Non-pigmented ciliary epithelial cell (primary cell): ENCODE measurements at places on chromosomes 4 and X.

GRCh38 chrX:106467422-106467821, 144.4 kb upstream of the RADX start:
- no peak for DNase-seq

GRCh38 chrX:22690116-22690515, 309.6 kb upstream of the DDX53 start:
- DNase-seq = no peak

DNA sequence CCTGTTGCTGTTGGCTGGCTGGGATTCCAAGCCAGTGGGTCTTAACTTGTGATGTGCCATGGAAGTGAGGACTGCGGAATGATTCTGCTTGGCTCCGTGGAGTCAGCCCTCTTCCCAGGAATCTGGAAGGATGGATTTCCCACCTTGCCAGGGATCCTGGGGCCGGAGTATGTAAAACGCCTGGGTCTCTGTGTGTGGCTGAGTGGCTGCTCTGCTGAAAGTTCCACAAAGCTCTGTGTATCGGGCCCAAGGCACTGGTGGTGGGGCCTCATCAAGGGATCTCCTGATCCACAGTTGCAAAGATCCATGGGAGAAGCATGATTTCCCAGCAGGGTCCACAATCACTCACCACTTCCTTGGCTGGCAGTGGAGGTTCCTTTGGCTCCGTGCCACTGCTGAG, 24.1 kb upstream of the TMEM271 start:
- DNase-seq = no peak

GRCh38 chrX:40094900-40095582, 2.7 kb downstream of the BCOR start:
- no peak for DNase-seq

DNA sequence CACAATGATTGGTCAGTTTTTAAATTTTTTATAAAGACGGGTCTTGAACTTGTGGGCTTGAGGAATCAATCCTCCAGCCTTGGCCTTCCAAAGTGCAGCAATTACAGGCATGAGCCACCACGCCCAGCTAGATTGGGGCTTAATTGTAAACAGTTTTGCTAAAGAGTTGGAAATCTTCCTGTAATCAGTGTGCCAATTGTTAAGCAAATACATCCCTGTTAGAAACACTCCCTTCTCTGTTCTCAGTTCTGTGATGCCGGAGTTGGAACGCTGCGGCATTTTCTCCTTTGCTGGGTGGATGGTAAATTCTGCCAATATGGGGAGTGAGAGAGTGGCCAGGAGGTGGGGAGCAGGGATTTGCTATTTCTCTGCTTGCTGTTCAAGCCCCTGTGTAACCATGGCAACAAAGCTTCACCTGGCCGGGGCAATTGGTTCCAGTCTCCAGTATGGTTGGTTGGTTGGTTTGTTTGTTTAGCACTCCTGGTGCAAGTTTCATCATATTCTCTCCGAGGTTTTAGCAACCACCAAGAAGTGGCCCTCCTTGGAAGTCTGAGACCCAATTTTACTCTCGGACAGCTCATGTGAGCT, 3.0 kb upstream of the SPATA4 start:
- DNase-seq = no peak

DNA sequence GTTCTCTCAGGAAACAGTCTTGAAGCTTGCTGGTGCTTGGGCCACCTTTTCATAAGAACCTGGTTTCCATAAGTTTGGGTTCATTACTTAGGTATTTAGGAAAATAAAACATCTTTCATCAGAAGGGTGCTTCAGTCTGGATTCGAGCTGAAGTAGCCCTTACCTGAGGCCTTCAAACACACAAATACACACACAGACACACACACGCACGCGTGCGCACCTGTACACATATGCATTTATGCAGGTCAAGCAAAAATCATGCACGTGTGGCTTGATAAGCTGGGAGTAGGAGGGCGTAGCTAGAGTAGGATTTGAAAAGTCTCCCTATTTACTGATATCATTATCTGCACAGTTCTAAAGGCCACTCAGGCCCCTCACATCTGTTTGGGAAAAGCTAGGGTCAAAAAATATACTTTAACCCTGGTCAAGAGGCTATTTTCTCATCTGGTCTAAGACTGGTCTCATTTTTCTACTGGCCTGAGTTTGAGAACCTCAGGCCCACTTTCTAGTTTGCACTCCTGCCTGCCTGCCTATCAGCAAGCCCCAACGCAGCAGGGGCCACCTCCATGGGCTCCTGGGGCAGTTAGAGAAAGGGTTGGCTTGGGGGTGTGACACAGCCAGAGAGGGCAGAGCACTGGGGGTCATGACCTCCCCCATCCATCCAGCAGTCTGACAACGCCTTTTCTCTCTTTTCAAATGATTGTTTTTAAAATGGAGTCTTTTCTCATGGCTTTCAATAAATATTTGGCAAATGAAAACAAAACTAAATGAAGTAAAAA, 64.3 kb downstream of the RASL11B start:
- DNase-seq = no peak

DNA sequence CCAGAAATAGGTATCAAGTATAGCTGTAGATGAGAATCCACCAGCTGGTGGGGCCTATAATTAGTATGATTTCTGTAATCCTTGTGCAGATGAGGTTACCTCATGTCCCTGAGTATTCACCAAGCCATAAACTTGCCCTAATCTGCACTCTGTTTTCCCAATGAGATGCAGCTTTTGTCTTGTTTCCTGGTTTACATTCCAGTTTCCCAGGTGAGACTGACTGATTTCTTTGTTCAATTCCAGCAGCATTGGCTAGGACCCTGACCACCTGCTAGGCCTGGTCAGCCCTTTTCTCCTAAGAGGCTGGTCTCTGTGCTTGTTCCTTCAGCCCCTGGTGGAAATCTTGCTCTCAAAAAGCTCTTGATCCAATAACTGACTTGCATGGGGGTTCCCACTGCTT, 44.6 kb downstream of the GABRB1 start:
- no peak for DNase-seq

- DNase-seq = no peak
These were observed 63.9 kb downstream of the PTCHD1 start for GRCh38 chrX:23398570-23398969.

- no peak for DNase-seq
These were observed 98.0 kb downstream of the TRAPPC11 start for GRCh38 chr4:183757060-183757459.

GRCh38 chr4:70706044-70706461, 15.7 kb upstream of the RUFY3 start:
- DNase-seq = no peak

GRCh38 chr4:112299721-112300120, 2.6 kb downstream of the ALPK1 start:
- DNase-seq = no peak

GRCh38 chrX:29496636-29497180, 718.7 kb upstream of the MAGEB2 start:
- no peak for DNase-seq

DNA sequence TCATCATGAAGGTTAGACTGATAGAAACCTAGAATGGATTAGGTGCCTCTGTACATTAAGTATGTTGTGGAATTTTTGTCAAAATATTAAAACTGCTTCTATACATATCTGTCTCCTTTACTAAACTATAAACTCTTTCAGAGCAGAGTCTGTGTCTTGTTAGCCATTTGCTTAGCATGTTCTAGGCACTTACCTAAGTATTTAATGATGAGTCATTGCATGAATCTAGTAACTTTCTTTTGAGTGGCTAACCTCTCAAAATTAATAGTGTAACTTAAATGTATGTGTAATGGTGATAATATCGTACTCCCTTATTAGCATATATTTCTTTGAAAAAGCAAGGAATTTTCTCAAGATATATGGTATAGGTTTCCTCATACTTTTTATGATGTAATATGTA, 57.8 kb downstream of the RAP1GDS1 start:
- DNase-seq = no peak

GRCh38 chrX:30910124-30910860, 21.2 kb upstream of the TAB3 start:
- no peak for DNase-seq

DNA sequence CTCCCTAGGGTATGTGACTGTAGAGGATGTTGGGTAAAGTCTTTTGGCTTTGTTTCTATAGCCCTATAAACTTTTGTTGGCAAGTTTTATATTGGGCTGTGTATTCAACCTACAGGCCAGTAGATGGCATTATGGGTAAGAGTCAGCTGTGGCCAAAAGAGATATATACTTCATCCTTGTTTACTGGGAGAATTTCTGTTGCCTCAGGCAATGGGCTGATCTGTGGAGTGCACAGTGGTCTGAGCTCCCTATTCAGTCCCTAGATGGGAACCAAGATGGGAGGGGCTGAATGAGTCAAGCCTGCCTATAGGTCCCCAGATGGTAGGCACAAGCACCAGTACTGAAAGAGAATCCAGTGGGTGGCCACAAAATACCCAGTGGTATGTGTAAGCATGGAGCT, 580.6 kb downstream of the EPHA5 start:
- no peak for DNase-seq

GRCh38 chrX:98627645-98628044, 1743.9 kb downstream of the RPA4 start:
- DNase-seq = no peak

DNA sequence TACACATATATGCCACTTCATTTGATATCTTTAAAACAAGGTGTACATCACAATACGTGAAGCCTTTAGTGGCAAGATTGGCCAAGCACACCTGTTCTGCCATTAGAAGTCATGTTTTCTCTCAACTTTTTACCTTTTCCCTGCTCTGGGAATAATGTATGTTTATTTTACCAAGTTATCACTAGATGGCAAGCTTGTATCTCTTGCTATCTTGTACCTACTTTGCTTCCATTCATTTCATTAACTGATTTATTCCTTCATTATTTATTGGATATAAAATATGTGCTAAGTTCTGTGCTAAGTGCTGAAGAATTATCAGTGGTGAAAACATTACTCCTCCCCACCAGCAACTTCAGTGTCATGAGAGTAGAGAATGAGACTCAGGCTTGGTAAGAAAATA, 245.5 kb downstream of the ANK2 start:
- DNase-seq = no peak

GRCh38 chr4:188383180-188383579, 243.9 kb downstream of the TRIML1 start:
- no peak for DNase-seq

GRCh38 chrX:17817251-17817650, 43.8 kb downstream of the RAI2 start:
- DNase-seq = no peak

DNA sequence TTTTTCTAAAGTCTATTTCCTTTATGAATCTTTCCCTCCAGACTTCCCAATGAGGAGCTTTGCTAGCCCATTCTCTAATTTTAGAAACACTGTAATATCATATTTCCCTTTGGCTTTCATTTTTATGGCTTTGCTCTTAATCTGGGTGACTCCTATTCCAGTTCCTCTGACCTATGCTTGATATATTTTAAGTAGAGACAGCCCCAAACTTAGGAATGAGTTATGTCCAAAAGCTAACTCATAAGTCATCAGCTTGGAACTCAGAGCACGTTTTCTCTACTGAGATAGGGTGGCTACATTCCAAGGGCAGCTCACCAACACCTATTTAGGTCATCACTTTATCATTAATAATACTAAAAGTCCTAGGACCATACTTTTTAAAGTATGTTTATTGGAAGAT, 77.8 kb downstream of the OR13H1 start:
- no peak for DNase-seq

DNA sequence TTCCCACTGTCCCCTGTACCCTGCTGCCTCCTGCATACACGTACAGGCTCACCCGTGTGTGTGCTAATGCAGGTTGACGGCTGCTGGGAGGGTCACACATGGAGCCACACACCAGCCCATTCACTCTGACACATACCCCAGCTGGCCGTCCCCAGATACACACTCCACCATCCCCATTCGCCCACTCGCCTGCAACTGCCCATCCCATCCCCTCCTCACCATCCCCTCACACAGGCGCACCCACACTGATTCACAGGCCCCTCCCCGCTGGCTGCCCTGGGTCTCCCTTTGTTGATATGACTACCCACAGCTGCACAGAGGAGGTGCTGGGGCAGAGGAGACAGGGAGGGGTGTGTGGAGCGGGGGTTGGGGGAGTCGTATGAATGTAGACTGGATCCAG, 25.7 kb downstream of the PJA1 start:
- no peak for DNase-seq

GRCh38 chr4:67459164-67459563, 86.1 kb downstream of the CENPC start:
- no peak for DNase-seq

- DNase-seq = no peak
These were observed 344.4 kb downstream of the UNC5C start for GRCh38 chr4:95204267-95204844.

DNA sequence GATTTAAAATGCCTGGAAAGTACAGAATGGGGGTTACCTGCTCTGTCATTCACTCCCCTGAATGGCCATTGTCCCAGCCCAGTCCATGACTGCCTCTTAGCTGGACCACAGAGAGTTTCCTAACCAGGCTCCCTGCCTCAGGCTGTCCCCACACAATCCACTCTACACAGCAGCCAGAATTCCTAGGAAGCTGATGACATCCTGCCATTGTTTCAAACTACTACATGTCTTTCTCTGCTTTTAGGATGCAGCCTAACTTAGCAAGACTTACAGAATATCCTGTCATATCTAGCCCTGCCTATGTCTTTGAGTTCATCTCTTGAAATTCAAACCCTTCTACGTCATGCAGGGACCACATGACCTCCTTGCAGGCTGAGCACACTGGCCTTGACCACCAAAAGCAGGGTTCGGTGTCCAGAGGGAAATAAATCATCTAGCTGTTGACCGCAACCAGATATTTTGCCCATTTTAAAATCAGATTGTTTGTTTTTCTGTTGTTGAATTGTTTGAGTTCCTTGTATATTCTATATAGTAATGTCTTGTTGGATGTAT, 16.1 kb upstream of the CRMP1 start:
- no peak for DNase-seq

GRCh38 chr4:102959496-102959895, 60.0 kb downstream of the SLC9B1 start:
- DNase-seq = no peak

GRCh38 chrX:44106864-44107263, 133.7 kb upstream of the NDP start:
- no peak for DNase-seq

- no peak for DNase-seq
These were observed 187.9 kb downstream of the KDR start for GRCh38 chr4:54937501-54937900.

- DNase-seq = no peak
These were observed 12.8 kb downstream of the DCUN1D4 start for GRCh38 chr4:51855751-51856150.

GRCh38 chrX:71181558-71181909, 36.9 kb downstream of the NLGN3 start:
- no peak for DNase-seq

- no peak for DNase-seq
These were observed 10.4 kb upstream of the MSX1 start for GRCh38 chr4:4849106-4849505.
